ENCODE measurements at places on chromosomes 6 and 20. TPM values are rescaled to one million over a fixed set of nuclear protein-coding genes. Genes with fewer than 3 reads are reported as not detected.

TSBP1 gene
- polyA plus RNA-seq, result not detected

ZBTB12 gene
- polyA plus RNA-seq, result 25.5 TPM

SNTA1 gene
- 9.8 TPM for polyA plus RNA-seq

SPDEF gene
- 0.07 TPM for polyA plus RNA-seq

DHX35 gene
- polyA plus RNA-seq, result 15.2 TPM

DNA sequence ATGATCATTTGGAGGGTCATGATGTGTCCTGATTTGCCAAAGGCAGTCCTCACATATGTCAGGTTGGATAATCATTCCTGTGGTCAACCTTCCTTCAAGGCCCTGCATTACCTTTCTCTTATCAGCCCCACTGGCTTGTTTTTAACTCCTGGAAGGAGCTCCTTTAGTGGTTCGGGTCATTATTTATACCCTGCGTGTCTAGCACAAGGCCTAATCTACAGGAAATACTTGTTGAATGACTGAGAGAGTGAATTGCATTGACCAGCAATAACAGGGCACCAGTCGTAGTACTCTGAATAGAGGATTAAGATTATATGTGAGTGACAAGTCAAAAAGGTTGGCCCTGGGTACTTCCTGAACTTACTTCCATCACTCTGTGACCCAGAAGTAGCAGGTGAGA lies 4.5 kb downstream of the HIVEP2 start:
- no peak for DNase-seq

GRCh38 chr6:6717953-6718352 lies 129.4 kb downstream of the LY86 start:
- DNase-seq, result no peak

DNA sequence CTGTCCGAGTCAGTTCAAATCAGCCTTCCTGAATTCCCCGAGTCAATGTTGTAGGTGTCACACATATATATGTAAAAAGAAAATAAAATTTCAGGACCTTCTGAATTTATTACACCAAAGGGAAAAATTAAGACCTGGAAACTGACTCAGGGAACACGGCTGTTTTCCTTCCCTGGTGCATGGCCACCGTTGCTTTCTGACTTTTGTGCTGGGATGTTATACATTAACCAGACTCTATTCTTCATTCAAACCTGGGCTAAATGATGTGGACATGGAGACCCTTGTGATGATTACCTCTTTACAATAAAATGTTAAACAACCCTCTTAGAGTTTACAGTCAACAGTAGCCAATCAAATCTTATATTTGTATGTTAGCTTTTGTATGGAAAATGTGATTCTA lies 51.4 kb upstream of the PLEKHG1 start:
- no peak for DNase-seq

- DNase-seq, result no peak
Measured at GRCh38 chr6:8110725-8111124, 8.4 kb upstream of the EEF1E1 start.

- DNase-seq, result no peak
Measured at GRCh38 chr6:158715330-158716311, 65.8 kb downstream of the SYTL3 start.

GRCh38 chr6:168181316-168181715 lies 102.3 kb upstream of the FRMD1 start:
- DNase-seq, result no peak

DNA sequence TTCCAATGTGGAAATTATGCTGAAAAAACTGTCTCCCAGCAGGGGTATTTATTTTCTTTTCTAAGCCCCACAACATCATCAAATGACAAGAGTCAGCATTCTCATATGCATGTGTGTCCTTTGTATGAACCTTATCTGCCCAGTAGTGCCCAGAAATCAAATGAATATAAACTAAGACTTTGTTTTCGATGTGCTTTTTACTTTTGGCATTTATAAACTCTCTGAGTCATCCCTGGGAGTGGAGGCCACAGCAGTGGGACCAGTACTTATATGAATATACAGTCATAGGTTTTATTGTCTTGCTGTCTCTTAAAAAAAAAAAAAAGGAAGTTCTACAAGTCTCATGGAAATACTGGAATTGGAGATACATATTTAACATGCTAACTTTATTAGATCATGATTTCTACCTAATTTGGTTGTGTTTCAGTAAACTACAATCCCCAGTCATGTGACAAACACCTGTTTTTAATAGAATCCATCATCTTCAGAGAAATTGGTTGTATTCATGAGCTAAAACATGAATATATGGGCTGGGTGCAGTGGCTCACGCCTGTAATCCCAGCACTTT lies 99.2 kb upstream of the TMEM181 start:
- no peak for DNase-seq
